HEK293T (cell line): ENCODE measurements at places on chromosomes 13 and 19.

- DNase-seq: no peak
Observed at GRCh38 chr19:16325641-16326400, 1.2 kb downstream of the KLF2 start.

GRCh38 chr19:46015687-46016425, 7.0 kb downstream of the PGLYRP1 start:
- no peak for DNase-seq

DNA sequence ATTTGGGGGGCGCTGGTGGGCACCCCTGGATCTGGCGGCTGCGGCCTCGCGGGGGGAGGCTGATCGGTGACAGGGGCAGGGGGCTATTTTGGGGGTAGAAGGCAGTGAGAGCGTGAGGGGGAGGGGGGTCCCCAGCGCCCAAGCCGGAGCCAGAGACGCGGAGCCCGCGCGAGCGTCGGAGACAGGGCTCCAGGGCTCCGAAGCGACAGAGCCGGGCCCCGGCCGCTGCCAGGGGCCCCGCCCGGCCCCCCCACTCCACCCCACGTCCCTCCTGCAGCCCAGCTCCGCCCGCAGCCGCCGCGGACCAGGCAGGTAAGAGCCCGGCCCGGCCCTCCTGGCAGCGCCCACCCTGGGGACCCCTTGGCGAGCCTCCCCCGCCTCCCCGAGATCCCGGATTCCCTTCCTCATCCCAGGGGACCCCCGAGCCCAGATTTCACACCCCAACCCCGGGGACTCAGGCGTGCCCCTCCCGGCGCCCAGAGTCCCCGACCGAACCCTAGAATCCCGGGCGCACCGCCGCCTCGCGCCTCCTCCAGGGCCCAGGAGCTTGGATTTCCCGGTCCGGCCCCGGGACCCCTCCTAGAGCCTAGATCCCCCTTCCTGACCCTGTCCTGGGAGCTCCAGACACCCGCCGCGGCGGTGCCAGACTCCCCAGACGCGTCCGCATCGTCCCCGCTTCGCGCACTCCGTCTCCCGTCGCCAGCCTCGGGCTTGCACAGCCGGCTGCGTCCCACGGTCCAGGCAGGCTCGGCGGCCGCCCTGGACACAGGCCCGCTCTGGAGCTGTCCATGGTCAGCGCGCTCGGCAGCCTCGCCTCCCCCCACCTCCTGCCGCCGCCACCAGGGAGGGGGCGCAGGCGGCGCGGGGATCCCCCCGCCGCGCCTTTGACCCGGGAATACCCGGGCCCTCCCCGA, at the start of gene PPFIA3:
Gene PPFIA3, plus strand, starts transcription at position 134 of the 914 bp plus-strand sequence. CDS start 8,330 bp downstream, outside the sequence.
- DNase-seq: peak; percentile 28

DNA sequence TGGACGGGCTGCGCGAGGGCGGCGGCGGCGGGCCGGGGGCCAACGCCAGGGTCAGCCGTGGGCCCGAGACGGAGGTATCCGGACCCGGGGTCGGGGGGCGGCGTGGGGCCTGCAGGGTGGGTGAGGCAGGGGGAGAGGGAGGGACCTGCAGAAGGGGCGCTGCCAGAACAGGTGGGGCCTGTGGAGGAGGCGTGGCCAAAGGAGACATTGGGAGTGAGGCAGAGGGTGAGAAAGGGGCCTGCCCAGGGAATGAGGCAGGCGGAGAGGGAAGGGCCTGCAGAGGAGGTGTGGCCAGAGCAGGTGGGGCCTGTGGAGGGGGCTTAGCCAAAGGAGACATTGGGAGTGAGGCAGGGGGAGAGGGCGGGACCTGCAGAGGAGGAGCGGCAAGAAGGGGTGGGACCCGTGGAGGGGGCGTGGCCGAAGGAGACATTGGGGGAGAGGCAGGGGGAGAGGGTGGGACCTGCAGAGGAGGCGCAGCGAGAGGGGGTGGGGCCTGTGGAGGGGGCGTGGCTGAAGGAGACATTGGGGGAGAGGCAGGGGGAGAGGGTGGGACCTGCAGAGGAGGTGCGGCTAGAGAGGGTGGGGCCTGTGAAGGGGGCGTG, 4.2 kb downstream of the PRR36 start:
- peak; percentile 72 for DNase-seq

DNA sequence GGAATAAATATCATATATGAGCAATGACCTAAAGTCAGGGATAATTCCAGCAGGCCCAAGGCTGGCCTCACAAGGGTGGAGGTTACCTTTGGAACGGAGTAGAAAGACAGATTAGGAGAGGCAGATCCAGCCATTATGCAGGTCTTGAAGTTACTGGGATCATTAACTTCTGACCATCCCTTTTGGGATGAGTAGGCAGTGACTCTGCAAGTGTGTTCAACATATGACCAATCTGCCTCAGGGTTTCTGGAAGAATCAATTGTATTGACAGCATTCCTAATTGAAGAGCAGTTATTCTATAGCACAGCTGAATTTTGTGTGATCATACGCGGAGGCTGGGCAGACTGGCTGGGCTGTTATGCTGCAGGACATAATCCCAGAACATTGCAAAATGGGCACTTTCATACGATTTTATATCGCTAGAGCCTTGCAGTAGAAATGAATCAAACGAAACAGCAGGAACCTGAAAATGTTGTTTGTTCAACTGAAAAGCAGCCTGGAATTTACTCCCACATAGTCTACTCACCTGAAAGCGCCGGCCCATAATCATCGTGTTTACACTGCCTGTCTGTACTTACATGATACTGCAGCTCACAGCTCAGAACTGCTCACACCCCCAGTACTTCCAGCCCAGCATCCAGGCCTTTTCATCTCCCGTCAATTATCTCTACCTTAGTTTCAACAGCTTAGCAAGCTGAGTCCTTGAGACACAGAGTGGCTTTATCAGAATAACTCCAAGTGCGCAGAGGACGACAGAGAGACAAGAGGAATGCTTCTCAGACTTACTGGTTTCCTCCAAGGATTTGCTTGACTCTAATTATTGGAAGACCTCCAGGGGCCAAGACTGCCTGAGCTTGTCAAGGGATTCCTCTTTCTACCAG, 556.1 kb downstream of the EFNB2 start:
- no peak for DNase-seq

- no peak for DNase-seq
Observed at GRCh38 chr13:106656186-106656585, 88.2 kb upstream of the ARGLU1 start.

DNA sequence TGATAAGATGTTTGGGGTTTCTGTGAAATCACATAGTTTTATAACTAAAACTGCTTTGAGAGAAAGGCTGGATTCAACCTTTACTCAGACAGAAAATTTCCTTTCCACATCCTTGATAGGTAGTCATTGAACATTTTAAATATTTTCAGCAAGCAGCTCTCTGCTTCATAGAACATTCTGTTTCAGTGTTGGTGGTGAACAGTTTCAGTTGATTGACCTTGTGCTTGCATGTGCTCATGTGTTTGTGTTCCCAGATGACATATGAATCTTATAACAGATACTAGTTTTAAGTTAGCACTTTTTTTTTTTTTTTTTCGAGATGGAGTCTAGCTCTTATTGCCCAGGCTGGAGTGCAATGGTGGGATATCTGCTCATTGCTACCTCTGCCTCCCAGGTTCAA, 290.1 kb downstream of the HS6ST3 start:
- DNase-seq: no peak

DNA sequence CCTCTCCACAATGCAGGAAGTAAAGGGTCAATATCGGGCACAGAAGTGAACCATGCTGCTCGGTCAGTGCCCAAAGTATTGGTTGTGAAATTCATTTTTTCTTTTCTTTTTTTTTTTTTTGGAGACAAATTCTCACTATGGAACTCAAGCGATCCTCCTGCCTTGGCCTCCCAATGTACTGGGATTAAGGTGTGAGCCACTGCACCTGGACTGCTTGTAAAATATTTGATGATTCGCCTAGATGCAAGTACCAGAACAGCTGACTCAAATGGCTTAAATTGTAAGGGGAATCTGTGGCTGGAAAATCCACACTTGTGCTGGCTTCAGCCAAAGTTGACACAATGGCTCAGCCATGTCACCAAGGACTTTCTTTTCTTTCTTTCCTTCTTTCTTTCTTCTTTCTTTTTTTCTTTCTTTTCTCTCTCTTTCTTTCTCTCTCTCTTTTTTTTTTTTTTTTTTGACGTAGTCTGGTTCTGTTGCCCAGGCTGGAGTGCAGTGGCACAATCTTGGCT, 43.7 kb downstream of the NUMBL start:
- no peak for DNase-seq

GRCh38 chr13:76552807-76553206, 333.4 kb downstream of the KCTD12 start:
- no peak for DNase-seq

- DNase-seq: no peak
Observed at GRCh38 chr13:44575741-44576350, at the start of gene TSC22D1. Gene TSC22D1, minus strand, starts transcription at chr13:44576330. Its CDS starts 256 bp downstream, at chr13:44576074.

DNA sequence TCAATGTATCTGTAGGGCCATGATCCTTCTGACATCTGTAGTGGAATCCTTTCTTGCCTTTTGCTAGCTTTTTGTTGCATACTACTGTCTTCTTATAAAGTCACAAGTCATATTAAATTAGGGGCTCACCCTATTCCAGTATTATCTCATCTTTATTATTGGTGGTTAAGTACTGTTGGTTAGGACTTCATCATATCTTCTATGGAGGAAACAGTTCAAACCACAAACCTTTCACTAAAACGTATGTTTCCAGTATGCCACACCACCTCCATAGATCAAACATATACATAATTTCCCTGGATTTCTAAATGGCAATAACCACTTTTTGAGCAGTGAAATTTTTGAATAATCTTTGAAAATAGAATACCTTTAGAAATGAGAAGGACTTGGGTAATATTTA, 62.8 kb upstream of the PCDH9 start:
- no peak for DNase-seq

DNA sequence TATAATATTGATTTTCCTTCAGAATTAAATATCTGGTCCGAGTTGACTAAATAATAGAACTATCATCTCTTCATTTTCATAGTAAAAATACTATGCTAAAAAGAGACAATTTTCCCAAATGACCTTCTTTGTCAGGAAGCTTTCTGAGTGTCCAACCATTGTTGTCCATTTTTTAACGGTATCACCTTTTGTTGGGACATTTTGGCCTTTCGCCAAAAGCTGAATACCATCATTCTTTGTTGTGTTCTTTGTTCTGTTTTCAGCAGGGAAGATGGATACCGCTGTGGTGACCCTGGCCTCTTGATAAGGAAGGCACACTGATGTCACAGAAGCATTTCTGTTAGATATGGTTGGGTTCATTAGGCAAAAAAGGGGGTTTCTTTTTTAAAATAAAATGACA, 654.4 kb upstream of the GPC6 start:
- no peak for DNase-seq

DNA sequence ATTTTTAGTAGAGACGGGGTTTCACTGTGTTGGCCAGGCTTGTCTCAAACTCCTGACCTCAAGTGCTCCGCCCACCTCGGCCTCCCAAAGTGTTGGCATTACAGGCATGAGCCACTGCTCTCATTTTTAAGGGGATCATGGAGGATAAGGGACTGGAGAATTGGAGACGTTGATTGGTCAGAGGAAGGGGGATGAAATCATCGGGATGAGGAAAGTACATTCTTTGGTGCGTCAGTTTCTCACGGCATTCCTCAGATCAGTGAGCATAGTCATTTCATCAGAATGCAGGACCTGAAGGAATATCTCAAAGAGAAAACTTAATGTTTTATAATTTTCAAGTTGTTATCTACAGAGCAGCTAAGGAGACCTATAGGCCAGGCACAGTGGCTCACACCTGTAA, 14.0 kb downstream of the ZNF114 start:
- DNase-seq: no peak

DNA sequence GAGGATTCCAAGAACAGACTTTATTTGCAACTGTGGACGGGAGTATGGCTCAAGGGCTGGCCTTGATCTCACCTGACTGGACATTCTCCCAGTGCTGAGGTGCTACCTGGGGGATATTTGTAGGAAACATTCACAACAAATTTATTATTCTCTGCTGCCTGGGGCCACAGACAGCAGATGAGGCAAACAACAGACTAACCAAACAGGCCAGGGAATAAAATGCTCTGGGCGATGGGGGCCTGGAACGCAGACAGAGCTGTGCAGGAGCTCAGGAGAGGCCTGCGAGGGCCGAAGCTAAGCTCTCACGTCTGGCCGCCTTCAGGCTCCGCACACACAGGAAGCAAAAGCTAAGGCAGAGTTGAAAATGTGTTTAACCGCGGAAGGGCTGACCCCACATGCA, 7.8 kb downstream of the PLPP2 start:
- no peak for DNase-seq

- no peak for DNase-seq
Observed at GRCh38 chr19:20256606-20257005, 89.6 kb downstream of the ZNF486 start.

GRCh38 chr13:75279834-75280369, 202.1 kb downstream of the TBC1D4 start:
- no peak for DNase-seq

- DNase-seq: peak; percentile 85
Observed at GRCh38 chr13:62512194-62513141, 1096.8 kb upstream of the PCDH20 start.

DNA sequence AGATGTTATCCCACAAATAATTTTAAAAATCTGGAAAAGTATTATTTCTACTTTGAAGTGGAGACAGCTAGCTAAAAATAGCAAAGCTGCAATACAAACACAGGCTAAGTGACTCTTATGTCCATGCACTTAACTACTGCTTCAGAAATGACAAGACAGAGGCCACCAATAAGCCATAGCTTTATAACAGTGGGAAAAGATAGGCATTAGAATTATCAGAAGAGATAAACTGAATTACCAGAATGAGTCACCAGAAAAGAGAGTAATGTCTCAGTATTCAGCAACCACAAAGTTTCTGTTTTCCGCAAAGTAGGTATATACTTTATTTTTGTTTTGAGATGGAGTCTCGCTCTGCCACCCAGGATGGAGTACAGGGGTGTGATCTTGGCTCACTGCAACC, 17.1 kb downstream of the CLN5 start:
- no peak for DNase-seq

DNA sequence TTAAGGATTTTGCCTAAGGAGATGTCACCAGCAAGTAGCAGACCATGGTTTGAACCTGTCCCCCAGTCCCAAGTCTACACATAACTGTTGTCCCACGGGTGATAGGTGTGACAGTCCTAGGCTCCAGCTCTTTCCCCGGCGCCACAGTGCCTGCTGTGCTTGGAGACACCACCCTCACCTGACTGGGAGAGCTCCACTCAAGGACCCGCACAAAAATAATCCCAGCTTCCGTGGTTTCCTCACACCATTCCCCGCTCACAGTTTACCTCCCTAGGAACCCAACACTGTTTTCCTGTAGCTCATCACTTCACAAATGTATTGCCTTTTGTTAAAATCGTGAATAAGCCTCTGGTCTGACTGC, 19.8 kb upstream of the RASA3 start:
- no peak for DNase-seq

DNA sequence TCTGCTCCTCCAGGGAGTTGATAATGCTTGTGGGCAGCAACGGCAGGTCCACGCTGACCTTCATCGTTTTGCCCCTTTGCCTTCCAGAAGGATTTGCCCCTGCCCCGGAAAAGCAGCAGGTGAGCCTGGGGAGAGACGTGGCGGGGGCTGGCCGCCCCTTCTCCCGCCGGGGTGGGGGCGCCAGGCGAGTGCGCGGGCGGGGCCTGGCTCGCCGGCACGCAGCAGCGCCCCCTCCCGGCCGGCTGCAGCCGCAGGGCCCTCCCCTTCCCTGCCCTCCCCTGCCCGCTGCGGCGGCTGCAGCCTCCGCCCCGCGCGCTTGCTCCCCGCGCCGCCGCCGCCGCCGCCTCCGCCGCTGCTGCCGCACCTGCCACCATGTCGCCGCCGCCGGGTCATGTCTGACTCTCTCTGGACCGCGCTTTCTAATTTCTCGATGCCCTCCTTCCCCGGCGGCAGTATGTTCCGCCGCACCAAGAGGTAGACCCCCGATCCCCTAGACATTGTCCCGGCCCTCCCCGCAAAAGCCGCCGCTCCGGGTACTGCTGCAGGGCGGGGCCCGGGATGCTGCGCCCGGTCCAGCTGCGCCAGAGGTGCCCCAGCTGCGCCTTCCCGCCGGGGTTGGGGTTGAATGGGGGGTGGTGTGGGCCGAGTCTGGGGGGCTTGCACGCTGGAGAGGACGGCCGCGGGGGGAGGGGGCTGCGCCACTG, at the start of gene MAST1:
Gene MAST1, plus strand, starts transcription at position 334 of the 704 bp plus-strand sequence. Its CDS starts 58 bp downstream, at position 392.
- DNase-seq: peak; percentile 80
